KBM-7 (cell line): ENCODE measurements at places on chromosomes 2 and 18.

DNA sequence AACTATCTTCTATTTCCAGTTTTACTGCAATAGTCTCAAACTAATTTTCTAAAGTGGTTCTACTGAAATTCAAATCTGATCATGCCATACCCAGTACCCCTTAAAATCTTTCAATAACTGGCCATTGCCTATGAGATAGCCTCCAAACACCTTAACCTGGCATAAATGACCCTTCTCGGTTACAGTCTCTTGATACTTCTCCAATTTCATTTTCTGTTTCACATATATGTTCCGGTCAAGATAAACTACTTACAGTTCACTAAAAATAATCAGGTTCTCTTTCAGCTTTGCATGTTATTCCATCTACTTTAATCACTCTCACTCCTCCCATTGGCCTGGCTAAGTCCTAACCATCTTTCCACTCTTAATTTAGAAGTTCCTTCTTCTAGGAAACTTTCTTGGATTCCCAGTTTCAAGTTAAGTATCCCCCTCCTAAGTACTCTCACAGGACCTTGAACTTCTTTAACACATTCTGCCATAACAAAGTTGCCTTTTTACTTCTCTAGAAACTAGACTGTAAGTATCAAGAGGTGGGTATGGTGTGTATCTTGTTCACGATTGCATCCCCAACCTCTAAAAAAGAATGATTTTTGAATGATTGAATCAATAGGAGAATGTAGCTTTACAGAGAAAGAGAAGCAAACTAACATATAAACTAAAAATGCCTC, 110.2 kb upstream of the RBBP8 start:
- no peak for DNase-seq

- DNase-seq: no peak
Measured at GRCh38 chr2:168255103-168255502, 7.7 kb upstream of the STK39 start.

- DNase-seq: peak; percentile 49
Measured at GRCh38 chr18:11955239-11956029, 25.9 kb upstream of the IMPA2 start.

DNA sequence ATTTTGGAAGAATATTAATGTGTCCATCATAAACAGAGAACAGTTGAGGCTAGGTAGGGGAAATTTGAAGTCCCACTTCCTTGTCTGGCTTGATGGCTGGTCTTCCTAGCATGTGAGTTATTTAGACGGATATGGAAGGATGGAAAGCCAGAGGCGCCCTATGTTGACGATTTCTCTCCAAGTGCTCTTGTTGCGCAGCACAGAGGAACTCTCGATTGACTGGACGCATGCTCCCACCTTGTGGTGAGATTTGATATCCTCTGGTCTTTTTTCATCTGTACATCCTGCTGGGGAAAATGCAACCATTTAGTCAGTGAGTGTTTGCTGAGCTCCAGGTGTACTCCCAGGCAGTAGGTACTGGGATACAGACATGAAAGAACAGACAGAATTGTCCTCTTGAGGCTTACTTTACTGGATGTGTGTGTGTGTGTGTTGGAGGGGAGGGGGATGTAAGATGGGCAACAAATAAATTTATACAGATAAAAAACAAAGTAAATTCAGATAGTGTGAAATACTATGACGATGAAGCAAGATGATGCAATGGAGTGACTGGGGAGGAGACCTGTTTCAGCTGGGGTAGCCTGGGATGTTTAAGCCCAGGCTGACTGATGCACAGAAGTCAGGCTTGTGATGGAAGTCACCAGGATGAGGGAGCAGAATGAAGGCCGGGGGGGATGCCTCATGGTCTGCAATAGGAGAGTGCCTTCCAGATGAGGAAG, 137.2 kb downstream of the TRIM43 start:
- peak; percentile 73 for DNase-seq

DNA sequence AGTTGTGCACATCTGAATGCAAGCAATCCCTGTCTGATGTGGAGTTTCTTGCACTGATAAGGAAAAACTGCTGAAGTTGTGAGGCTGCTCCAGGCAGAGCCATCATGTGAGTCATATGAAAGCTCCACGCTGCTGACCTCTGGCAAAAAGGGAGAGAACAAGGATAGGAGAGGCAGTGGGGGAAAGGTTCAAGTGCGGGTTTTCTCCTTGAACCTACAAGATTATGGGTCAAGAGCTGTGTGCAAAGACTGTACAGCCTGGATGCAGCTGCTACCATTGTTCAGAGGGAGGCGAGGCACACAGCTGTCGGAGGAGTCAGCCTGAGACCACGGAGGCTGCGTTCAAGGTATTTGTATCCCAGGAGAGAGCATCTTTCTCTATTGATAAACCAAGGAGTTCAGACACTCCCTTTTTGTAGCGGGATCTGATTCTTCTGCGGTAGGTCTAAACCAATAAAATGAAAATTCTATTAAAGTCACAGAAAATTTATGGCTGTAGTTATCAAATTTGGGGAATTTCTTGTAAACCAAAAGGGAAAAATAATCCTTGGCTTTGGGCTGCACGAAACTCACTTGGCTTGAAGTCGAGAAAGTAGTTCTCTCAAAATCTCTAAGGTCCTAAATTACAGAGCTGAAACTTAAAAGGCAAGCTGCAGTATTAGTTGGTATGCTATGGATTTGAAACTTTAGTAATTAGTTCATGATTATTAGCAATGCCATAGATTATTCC, at the start of gene CDK15:
Gene CDK15, plus strand, starts transcription at position 96 of the 729 bp plus-strand sequence. Its CDS starts 128 bp downstream, at position 224.
- no peak for DNase-seq

DNA sequence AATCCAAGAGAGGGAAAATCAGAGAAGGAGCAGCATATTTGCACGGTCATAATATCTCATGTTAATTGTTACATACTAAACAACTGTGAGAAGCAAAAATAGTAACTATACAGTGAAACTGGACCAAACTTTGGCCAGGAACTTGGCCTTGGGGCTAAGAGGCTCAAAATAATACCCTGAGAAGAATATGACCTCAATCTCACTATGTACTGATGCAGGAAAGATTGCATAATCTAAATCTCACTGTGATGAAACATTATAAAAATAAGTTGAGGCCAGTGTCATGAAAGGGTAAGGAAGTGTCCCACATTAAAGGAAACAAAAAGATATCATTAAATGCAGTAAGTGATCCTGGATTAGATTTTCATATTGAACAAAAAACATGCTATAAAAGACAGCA, 36.5 kb downstream of the ZRANB3 start:
- DNase-seq: no peak

- DNase-seq: no peak
Measured at GRCh38 chr2:84901593-84902120, 3.8 kb upstream of the TMSB10 start.

GRCh38 chr2:224520064-224520463, 65.1 kb downstream of the CUL3 start:
- DNase-seq: no peak

- DNase-seq: no peak
Measured at GRCh38 chr2:95381212-95382191, 21.0 kb upstream of the FAHD2A start.

- DNase-seq: no peak
Measured at GRCh38 chr2:72744049-72744448, 81.8 kb downstream of the EXOC6B start.

DNA sequence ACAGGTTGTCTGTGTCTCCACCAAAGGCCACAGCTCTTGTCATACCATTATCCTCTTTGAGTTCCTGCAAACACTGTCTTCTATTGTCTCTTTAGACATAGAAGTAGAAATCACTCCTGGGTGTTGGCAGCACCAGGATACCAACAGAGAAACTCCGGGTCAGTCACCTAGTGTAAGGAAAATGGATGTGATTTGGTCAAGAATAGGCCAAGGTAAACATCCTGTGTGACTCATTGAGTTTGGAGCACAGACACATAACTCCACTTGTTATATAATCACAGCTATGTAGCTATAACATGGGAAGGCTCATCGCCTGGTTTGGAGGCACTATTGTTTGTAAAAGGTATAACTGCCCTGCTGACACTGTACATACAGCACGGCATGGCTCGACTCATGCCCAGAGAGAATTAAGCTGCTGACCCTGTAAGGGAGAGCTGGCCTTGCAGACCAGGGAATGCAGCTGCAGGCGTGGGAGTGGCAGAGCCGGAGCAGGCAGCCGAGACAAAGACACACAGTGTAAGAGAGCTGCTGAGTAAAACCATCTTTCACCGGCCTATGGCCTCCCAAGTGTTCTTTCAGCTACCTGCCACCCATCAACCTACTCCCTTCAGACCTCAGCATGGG, 3.4 kb upstream of the TXNL1 start:
- DNase-seq: no peak

DNA sequence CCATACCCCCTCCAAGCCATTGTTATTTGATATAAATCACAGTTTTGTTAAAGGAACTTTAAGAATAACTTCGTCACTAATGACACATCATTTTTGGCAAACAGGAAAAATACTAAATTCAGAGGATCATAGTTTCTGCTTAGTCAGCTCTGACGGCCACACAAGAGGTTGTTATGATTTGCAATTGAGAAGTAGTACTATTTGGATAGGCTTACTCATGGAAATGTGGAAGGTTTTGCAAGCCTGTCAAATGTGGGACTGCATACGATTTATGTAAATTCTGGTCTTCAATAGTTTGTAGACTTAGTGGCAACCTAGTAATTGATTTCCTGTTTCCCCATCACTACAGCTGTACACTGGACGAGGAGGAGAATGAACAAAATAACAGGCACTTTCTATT, 108.1 kb downstream of the ARHGEF33 start:
- DNase-seq: no peak

- no peak for DNase-seq
Measured at GRCh38 chr2:233476651-233477547, 89.7 kb downstream of the USP40 start.

GRCh38 chr2:216949700-216950413, 90.0 kb upstream of the TNP1 start:
- DNase-seq: no peak

DNA sequence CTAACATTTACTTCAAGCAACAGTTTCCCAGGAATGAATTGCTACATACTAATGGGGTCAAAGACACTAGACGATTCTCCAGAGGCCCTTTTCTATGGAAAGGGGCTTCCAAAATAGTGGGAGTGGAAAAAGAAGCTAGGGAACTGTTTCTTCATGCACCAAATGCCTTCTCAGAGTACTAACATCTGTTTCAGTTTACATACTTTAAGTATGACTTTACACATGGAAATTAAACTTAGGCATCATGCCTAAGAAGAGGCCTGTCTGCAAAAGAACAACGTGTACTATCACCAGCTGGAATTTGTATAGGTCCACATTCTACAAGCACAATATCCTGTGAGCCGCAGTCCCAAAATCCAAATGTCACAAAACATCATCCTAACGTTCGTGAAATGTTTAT, 29.4 kb upstream of the WDR75 start:
- DNase-seq: no peak

DNA sequence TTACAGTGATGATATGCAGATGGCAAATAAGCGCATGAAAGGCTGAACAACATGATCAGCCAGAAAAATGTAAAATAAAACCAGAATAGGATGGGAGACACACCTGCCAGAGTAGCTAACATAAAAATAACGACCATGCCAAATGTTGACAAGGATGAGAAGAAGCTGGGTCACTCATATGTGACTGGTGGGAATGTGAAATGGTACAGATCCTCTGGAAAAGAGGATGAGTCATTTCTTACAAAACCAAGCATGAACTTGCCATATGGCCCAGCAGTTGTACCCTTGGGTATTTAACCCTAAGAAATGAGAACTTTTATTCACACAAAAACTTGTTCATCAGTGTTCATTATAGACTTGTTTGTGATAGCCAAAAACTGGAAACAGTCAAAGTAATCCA, 143.8 kb downstream of the SH3BP4 start:
- DNase-seq: no peak

DNA sequence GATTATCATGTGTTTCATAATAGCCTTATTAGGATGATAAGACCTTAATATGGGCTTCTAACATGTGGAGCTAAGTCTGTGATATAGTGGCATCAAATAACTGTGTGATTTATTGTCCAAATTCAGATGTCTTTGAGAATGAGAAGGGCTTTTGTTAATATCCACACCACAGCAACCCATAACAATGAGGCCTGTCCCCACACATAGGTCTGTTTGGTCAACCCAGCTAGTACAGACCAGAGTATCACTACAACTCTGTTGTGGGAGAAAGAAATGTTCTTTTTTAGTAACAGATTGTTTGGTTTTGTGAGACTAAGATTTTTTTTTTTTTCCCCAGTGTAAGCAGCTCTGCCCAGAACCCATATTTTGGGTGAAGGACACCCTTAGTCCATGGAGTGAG, 439.2 kb downstream of the PIK3C3 start:
- no peak for DNase-seq
